ENCODE measurements at places on chromosomes 4 and X. TPM values are rescaled to one million over a fixed set of nuclear protein-coding genes. Genes with fewer than 3 reads are reported as not detected.

The GCNA gene
- total RNA-seq, result 1.3 TPM

The SPANXA1 gene
- total RNA-seq, result not detected

The ASB12 gene
- total RNA-seq, result not detected

The CYSLTR1 gene
- 4.7 TPM for total RNA-seq

The NXF2 gene
- total RNA-seq, result not detected

The CLDN2 gene
- 1.5 TPM for total RNA-seq

The GNRHR gene
- not detected for total RNA-seq

The PCDH19 gene
- total RNA-seq, result 5.2 TPM

The RNF150 gene
- 17.4 TPM for total RNA-seq

The ITM2A gene
- 46.2 TPM for total RNA-seq

The IL15 gene
- total RNA-seq, result 5.1 TPM

The BMP3 gene
- total RNA-seq, result not detected

Measured in mesenteric fat pad (tissue), 1 donor.